Lower lobe of right lung (tissue), 2 donors: ENCODE measurements at places on chromosomes 2 and 18. TPM values are rescaled to one million over a fixed set of nuclear protein-coding genes. Genes with fewer than 3 reads are reported as not detected.

ANKRD30BL gene
- total RNA-seq, result not detected

DNA sequence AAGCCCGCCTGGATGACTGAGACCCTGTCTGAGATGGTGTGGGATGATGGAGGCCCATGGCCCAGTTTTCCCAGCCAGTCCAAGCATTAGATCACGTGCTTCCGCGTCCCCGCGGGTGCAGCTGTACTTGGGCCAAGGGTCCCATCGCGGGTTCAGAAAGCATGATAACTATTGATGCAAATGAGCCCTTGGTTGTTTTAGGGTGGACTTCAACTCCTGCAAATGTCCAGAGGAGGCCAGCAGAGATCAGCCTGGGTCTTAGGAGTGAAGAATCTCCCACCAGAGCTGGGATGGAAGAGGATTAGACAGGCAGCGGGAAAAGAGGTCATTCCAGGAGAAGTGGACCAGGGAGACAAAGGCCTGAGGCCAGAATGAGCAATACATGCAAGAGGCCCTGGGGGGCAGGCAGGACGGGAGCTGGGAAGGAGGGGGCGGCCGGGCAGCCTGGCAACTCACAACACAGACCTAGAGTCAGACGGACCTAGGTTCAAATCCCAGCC lies 89.9 kb upstream of the TMEM247 start:
- peaks cover 21% of the 10 kb centered on the region for H3K4me1 ChIP-seq
- no peak overlapping the region for H3K4me3 ChIP-seq
- no peak for DNase-seq
- no peak overlapping the region for H3K27ac ChIP-seq
- no peaks in the 10 kb centered on the region for H3K27me3 ChIP-seq

GRCh38 chr2:220188031-220188430 lies 560.6 kb downstream of the SLC4A3 start:
- no peak for DNase-seq
- no peaks in the 10 kb centered on the region for H3K4me1 ChIP-seq
- no peaks in the 10 kb centered on the region for H3K27me3 ChIP-seq
- no peaks in the 10 kb centered on the region for H3K36me3 ChIP-seq
- H3K27ac ChIP-seq, result no peak overlapping the region

GRCh38 chr2:157172239-157172638 lies 85.3 kb upstream of the GALNT5 start:
- no peaks in the 10 kb centered on the region for H3K36me3 ChIP-seq
- DNase-seq, result no peak
- H3K27ac ChIP-seq, result no peak overlapping the region
- H3K4me1 ChIP-seq, result no peaks in the 10 kb centered on the region

DNA sequence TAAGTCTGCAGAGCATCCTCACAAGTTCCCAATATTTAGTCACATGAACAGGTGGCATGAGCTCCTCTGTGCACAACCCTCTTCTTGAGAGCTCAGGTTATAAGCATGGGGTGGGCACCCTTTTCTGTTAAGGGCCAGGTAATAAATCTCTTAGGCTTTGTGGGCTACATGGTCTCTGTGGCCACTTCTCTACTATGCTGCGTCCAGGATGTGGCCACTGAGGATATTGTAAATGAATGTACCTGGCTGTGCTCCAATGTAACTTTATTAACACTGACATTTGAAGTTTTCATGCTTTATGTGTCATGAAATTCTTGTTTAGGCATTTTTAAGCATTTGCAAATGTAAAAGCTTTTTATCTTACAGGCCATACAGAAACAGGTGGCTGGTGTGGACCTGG lies 116.8 kb upstream of the ST6GAL2 start:
- no peaks in the 10 kb centered on the region for H3K4me1 ChIP-seq
- H3K36me3 ChIP-seq, result no peaks in the 10 kb centered on the region
- no peak for DNase-seq
- H3K27me3 ChIP-seq, result no peaks in the 10 kb centered on the region
- H3K4me3 ChIP-seq, result no peak overlapping the region

GRCh38 chr18:48892146-48892855 lies 58.5 kb downstream of the SMAD7 start:
- no peak for DNase-seq
- no peaks in the 10 kb centered on the region for H3K36me3 ChIP-seq
- peaks cover 41% of the 10 kb centered on the region for H3K4me1 ChIP-seq
- no peak overlapping the region for H3K27ac ChIP-seq
